ENCODE measurements at places on chromosomes 11 and 22.
A peak's percentile ranks its signal among the peaks of the same experiment; 100 is the strongest.

DNA sequence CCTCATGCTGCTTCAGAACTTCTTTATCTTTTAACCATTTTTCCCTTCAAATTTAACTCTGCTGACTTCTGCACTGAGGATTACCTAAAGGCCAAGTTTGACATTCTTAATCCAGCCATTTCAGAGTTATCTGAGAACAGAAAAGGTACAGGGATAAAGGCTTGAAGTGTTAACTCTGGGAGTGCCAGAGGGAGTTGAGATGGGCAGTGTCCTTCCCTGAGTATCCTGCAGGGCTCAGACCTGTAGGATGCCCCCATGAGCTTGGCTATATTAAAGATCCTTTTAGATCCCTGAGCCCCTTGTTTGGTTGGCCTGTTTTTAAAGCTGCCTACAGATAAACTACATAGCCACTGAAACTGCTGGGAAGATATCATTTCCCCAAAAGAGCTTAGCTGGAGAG lies 268.4 kb upstream of the KIRREL3 start:
- DNase-seq: no peak

DNA sequence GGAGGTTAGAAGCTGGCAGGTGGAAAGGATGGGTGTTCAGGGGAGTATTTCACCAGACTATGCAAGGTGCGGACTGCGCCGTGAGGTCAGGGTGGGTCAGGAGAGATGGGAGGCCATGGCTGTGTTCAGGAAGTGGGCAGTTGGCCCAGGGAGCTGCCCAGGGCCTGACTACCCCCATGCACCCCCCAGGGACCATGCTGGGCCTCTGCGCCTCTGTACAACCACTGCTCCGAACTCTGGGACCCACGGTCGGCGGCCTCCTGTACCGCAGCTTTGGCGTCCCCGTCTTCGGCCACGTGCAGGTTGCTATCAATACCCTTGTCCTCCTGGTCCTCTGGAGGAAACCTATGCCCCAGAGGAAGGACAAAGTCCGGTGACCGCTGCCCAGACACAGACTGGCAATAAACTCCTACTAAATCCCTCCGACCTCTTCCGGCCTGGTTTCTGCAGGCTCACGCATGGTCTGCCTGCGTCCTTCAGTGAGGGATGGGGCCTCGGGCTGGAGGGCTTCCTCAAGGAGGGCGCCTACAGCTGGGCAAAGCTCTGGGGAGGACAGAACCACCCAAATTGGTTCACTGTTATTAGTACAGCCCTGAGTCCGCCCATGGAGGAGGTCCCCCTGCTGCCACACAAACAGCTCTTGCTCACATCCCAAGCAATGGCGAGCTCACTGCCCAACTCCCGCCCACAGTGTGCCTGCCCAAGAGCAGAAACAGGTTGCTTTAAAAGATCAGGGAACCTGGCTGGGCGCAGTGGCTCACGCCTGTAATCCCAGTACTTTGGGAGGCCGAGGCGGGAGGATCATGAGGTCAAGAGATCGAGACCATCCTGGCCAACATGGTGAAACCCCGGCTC lies 4.2 kb downstream of the PHLDA2 start:
- DNase-seq: no peak

- DNase-seq: no peak
These were observed 52.0 kb downstream of the KCNJ1 start for GRCh38 chr11:128814856-128815705.

- no peak for DNase-seq
These were observed 61.8 kb downstream of the SMIM38 start for GRCh38 chr11:69217276-69218105.

DNA sequence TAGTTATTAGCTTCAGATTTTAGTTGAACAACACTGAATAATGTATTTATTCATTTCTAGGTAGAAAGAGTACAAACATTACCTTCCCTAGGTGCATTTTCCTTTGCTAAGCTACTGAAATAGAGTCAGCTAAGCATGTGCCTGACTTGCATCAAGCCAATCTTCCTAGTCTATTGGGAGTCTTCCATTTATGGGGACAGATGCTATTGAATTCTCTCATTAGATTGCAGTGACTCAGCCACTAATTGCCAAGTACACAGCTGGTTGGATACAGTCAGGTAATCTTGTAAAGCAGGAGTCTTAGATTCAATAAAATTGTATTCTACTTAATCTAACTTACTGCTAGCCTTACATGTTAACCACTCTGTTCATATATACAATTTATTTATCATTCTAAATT lies 55.2 kb upstream of the RPS13 start:
- no peak for DNase-seq

- DNase-seq: no peak
These were observed 489.2 kb upstream of the CNTN5 start for GRCh38 chr11:98531576-98531975.

DNA sequence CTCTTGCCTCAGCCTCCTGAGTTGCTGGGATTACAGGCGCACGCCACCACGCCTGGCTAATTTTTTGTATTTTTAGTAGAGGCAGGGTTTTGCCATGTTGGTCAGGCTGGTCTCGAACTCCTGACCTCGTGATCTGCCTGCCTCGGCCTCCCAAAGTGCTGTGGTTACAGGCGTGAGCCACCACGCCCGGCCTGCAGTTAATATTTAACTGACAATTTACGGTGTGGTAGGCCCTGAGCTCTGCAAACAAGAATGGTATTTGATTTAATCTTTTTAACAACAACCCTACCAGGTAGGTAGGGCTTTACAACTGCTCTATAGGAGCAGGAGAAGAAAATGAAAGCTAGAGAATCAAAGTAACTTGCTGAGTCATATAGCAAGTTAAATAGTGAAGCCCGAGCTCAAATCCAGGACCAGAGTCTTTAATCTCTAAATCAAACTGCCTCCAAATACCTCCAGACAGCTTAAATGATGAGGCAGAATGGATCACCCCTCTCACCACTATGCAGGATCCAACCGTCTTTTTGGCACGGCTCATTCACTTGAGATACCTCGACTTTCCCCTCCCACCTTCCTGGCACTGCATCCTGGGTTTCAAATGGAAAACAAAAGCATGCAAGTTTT lies 9.4 kb downstream of the UEVLD start:
- DNase-seq: no peak

- DNase-seq: peak; percentile 76
These were observed 17.0 kb upstream of the IL2RB start for GRCh38 chr22:37166675-37167066.
